ENCODE measurements at places on chromosomes 2 and 18.
A peak's percentile ranks its signal among the peaks of the same experiment; 100 is the strongest.

DNA sequence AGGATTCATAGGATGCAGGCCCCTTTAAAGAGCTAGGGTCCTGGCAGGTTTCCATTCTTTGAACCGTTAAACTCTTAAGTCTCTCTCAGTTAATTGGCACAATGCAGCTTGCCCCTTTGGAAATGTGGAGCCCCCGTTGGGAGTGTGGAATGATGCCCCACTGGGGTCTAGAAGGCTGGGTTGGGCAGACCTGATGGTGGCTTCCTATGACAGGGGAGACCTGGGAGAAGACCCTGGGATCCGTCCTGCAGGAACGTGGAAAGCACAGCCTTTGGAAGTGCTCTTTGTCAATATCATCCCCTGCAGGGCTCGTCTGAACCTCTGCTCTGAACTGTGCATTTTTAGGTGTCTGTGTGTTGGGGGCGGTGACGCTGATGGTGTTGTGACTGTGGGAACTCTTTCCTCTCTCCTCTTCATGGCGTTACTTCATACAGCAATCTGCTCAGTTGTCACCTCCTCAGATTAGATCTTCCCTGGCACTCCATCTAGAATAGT lies 190.6 kb downstream of the MYCN start:
- DNase-seq: no peak

- no peak for DNase-seq
Observed at GRCh38 chr2:208984376-208985090, 439.3 kb upstream of the MAP2 start.

DNA sequence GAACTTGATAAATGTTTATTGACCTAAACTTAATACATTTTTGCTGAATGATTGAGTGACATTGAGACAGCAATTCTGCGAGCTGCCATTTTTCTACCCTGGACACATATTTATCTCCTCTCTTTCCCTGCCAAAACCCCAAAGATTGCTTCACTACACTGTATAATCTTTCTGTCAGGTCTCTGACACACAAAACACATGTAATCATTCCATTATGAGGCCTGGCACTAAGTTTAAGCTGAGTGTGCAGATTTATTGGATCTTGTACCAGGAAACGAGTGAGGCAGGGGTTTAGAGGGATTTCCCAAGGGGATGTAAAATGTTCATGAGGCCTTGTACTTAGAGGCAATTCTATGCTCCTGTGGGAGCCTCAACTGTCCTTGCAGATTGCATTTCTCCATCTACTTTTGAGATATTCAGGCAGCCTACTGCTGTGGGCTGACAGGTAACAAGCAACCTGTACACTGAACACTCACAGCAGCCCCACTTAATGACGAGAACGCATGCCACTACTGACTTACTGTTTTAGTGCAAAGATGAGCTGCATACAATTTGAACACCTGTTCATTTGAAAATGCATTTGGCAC lies 13.7 kb upstream of the OSR1 start:
- DNase-seq: no peak

DNA sequence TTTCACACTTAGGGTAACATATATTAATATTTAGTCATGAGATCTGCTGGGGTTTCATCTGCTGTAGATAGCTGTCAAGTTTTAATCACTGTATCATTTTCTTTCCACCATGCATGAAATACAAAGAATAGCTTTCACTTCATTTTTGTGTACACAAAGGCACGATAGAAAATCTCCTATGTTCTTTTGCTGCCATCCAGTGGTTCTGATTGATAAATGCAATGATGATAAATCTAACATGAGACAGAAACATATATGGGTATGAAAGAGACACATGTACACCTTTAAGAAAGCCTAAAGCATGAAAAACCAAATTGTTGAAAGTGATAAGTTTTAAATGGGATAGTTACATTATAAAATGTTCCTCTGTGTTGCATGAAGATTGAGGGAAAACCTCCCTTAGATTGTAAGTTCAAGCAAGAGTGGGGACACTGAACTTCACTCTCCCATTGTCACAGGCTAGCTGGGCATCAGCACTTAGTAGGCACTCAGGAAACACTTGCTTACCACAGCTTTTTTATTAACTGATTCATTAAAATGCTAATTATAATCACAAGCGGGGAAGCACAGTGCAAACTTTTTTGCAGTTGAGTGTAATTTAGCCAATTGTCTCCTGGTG lies 31.2 kb downstream of the C1D start:
- DNase-seq: peak; percentile 59

Measured in dermis microvascular lymphatic vessel endothelial cell (primary cell).